ENCODE measurements at places on chromosomes 13 and 19.

- DNase-seq, result no peak
These were observed 150.5 kb downstream of the UGGT2 start for GRCh38 chr13:95902741-95903140.

GRCh38 chr19:55083004-55083850 is 7.6 kb downstream of the EPS8L1 start:
- DNase-seq, result no peak

DNA sequence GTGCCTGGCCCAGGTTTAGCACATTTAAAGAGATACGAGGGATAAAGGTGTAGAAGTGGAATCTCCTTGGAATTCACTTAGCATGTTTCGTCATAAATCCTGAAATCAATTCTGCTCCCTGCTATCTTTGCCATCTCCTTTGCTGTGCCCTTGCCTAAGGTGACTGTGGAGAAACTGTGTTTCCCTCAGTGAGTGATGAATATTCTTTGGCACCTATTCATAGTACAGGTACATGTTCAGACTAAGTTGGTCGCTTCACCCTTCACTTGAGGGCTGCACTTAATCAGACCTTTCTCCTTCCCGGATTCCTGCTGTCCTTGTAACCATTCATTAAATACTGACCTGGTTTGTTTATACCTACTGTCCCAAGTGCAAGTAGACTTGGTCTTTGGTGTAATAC is 17.8 kb downstream of the PCCA start:
- no peak for DNase-seq

DNA sequence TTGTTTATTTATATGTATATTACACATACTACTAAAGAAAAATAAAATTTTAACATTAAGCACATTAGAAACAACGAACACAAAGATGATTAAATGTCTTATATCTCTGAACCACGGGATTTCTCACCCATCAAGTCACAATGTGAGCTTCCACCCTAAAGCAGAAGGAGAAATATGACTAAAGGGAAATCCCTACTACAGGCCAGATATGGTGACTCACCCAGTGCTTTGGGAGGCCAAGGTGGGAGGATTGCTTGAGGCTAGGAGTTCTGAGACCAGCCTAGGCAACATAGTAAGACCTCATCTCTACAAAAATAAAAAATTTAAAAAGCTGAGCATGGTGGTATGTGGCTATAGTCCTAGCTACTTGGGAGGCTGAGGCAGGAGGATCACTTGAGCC is 24.6 kb downstream of the DCT start:
- no peak for DNase-seq

GRCh38 chr19:1245494-1246264 is 2.7 kb upstream of the MIDN start:
- no peak for DNase-seq

GRCh38 chr13:41058295-41059070 is 2.8 kb upstream of the WBP4 start:
- DNase-seq, result no peak

DNA sequence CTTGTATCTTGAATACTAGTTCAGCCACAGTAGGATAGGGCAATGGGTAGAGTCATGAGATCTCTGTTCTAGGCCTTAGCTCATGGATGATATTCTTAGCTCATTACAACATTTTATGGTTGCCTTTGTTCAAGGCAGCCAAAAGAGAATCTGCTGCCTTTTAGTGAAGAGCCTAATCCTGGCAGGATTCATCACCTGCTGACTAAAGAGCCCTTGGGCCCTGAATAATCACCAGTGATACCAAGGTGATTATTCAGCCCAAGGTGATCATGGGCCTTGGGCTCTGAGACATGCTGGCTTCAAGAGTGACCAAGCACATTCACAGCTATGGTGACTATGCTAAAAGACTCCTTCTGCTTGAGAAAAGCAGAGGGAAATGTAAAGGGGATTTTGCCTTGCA is 143.3 kb upstream of the MYO16 start:
- DNase-seq, result no peak

GRCh38 chr13:26697069-26697955 is 63.3 kb downstream of the GPR12 start:
- DNase-seq, result no peak

GRCh38 chr13:38624822-38625221 is 62.1 kb upstream of the FREM2 start:
- DNase-seq, result no peak

DNA sequence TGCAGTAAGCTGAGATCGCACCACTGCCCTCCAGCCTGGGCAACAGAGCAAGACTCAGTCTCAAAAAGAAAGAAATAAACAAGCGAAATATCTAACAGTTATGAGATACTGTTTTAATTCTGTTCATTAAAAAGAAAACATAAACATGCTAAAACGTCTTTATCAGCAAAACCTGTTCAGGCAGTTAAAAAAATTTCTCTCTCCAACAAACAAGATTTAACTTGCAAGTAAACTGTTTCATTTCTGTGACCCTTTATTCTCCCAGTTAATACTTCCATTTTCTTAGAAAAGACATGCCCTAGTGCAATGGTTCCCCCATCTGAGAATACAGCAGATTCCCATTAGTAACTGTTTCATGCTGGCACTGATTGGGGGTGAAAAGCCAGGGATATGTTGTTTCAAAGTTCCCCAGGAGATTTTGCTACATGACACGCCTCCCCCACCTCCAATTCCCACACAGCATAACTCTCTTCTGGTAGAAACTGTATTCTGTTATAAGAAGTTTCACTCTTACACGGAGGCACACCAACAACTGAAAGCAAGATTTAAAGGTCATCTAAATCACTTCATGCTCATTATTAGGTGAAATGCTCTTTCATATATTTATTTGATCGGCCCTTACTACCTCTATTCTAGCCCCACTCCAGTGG is 24.4 kb downstream of the ELF1 start:
- no peak for DNase-seq
